ENCODE measurements at places on chromosomes 3 and 15. TPM values are rescaled to one million over a fixed set of nuclear protein-coding genes. Genes with fewer than 3 reads are reported as not detected.

DNA sequence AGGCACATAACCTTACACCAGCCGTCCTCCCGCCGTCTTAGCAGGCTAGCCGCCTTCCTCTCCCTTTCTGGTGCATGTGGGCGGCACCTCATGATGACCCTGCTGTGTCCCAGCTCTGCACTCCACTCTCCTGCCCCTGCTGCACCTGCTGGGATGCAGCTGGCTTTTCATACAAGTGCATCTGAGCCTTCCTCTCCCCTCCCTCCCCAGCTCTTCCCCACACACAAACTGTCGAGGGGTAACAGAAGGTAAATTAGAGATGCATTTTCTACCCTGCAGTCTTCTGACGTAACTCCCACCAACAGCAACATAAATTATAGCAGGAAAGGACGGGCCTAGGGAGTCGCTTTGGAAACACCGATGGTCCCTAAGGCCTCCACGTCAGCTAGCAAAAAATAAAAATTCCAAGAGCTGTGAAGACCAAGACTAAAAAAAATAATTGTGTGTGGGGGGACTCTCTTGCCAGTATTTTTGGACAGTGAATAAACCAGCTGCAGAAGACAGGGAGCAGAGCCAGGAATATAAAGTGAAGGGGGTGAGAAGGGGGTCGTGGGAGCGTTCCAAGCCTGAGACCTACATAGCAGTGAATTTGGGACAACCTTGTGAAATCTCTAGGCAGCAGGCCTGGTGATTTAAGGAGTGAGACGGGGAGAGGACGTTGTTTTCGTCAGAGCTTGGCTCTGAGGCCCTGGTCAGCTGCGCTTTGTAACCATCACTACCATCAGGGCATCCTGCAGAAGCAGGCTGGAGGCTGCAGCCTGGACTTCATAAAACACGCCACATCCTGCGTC is 216.2 kb downstream of the ADAMTS17 start:
- DNase-seq = no peak
- H3K4me3 ChIP-seq = no peak overlapping the region
- no peaks in the 10 kb centered on the region for H3K36me3 ChIP-seq

- H3K27me3 ChIP-seq = peaks cover 2% of the 10 kb centered on the region
- DNase-seq = no peak
- no peak overlapping the region for H3K27ac ChIP-seq
- H3K4me1 ChIP-seq = no peaks in the 10 kb centered on the region
- H3K4me3 ChIP-seq = no peak overlapping the region
Measured at GRCh38 chr15:38665586-38666305, 101.1 kb upstream of the RASGRP1 start.

Gene CCDC32
- 18.0 TPM for polyA plus RNA-seq

Gene PARL
- polyA plus RNA-seq = 61.4 TPM

Gene SLC22A14
- polyA plus RNA-seq = 0.08 TPM

Gene SENP5
- polyA plus RNA-seq = 16.5 TPM

Gene GOLGA6A
- not detected for polyA plus RNA-seq

Gene CDHR4
- polyA plus RNA-seq = not detected
